ENCODE measurements at places on chromosomes 6 and 20.

GRCh38 chr6:119979862-119980261 lies 630.3 kb upstream of the MAN1A1 start:
- DNase-seq: no peak

- peak; percentile 37 for DNase-seq
Observed at GRCh38 chr6:125781314-125781868, 9.4 kb upstream of the NCOA7 start.

GRCh38 chr20:43938932-43939761 lies 24.5 kb downstream of the TOX2 start:
- DNase-seq: peak; percentile 99

DNA sequence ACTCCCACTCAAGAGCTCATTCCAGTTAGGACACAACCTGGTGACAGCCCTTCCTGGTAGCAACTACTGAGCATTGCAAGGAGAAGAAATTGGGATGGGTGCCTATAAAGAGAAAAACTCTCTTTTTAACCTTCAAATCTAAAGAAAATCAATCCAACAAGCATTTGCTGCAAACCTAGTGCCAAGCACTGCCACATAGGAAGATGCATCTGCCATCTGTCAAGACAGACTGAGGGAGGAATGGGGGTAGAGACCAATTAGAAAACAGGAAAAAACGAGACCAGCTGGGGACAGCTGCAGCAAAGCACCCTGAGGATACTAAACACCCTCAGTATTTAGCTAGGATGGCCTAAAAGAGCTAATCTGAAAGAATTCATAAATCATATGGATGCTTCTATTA lies 27.9 kb downstream of the HLA-DMB start:
- no peak for DNase-seq

GRCh38 chr6:73722318-73723060 lies 26.5 kb downstream of the CD109 start:
- DNase-seq: peak; percentile 78

DNA sequence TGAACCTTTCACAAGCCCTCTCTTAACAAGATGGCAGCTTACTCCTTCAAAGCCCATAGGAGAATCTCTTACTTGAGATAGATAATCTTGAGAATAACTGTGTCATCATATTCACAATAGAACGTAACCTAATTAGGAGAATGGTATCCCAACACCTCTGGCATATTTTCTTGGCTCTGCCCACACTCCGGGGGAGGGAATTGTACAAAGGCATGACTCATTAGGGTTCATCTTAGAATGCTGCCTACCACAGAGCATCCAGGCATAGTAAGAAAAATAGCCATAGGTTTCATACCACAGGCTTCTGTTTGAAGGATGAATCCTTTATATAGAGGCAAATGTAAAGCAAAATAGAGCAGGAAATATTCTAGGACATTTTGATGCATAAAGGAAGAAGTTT lies 1100.6 kb upstream of the CITED2 start:
- DNase-seq: no peak

DNA sequence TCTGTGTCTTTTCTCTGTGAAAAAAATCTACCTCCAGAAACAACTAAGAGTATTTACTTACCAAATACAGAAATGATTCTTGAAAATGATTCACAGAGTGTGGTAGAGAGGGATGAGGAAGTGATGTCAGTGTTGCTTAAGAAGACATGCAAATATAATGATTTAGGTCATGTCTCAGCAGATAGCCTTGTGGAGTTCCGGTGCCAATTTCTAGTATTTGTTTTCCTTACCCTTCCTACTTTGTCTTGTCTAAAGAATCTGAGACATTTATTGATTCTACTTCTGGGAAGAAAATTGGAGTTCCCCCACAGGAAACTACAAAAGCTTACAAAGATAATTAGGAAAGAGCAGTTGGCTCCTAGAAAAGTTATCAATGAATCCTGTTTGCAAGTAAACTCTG lies 68.8 kb downstream of the GJA1 start:
- DNase-seq: peak; percentile 67

DNA sequence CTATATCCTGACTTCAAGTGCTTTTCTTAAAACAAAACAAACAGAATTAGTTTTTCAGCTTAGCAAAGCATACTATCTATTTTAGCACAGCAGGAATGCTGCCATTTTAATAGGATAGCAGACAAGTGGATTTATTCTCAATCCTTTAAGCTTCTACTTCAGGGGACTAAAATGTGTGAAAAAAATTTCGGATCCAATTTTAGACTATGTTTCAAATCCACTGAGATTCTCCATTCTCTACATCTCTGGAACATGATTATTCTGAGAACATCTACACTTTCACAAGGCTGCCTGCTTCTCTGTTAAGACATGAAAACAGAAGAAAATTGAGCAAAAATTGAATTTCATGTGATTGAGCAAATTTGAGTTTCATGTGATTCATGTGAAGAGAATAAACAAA lies 1321.3 kb downstream of the HACE1 start:
- no peak for DNase-seq

GRCh38 chr20:48202334-48203113 lies 417.2 kb upstream of the SULF2 start:
- no peak for DNase-seq

- peak; percentile 78 for DNase-seq
Observed at GRCh38 chr6:145814501-145815308, at the start of gene FBXO30. FBXO30 (minus strand) TSS chr6:145814795; CDS start chr6:145806405, 8,390 bp downstream.

GRCh38 chr20:36063916-36064657 lies 90.5 kb upstream of the EPB41L1 start:
- DNase-seq: no peak

GRCh38 chr20:33394718-33395117 lies 6.6 kb downstream of the CDK5RAP1 start:
- no peak for DNase-seq

DNA sequence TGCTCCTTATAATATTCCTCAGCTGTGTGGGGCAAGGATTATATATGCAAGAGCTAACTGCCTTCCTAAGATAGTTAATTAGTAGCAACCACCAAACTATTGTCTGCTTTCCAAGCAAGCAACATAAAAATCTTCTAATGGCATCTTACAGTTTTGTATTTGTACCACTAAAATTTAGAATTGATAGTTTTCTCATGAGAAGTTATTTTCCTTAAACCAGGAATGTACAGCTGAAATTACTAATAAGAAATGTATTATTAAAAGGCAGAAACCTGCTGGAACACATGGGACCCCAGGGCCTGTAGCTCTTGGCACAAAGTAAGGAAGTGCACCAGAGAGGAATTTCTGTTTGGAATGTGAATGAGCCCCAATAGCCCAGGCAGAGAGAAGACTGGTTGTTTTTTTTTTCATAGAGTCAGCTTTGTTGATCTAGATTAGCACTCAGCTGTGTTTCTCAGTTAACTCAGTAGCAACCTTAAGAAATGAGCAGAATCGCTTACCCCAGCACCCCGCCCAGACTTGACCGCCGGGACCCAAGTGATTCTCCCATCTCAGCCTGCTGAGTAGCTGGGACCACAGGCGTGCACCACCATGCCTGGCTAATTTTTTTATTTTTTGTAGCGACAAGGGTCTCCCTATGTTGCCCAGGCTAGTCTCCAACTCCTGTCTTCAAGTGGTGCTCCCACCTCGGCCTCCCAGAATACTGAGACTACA lies 2.6 kb downstream of the MGME1 start:
- DNase-seq: peak; percentile 62

GRCh38 chr6:14791526-14791925 lies 454.3 kb upstream of the JARID2 start:
- DNase-seq: peak; percentile 75

DNA sequence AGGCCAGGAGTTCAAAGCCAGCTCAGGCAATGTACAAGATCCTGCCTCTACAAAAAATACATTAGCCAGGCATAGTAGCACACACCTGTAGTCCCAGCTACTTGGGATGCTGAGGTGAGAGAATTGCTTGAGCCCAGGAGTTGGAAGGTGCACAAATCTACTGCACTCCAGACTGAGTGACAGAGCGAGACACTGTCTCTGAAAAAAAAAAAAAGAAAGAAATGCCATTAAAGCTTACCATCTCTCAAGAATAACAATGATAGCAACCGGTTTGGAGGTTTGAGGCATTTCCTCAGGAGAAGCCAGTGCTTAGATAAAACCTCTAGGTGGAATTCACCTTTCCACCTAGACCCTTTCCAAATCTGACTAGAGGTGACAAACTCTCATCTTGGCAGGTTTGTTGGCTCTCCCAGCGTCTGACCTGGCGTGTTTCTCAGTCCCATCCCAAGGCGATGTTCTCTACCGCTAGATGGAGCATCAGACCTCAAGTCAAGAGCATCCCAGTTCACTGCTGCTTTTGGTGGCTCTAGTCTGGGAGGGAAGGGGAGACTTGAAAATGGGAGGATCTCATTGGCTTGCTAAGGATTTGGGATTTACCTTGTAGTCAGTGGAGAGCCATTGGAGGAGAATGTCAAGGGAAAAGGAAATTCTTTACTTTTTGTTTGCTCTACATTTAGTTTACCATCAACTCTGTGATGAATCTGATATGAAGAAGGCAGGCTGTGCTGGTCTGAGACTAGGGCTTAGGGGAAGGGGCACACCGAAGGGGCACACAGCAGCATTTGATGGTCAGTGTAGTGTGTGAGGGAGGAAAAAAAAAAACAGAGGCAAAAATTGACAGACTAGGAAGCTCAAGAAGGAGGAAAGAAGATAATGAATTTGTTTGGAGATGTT lies 67.9 kb downstream of the NCOA7 start:
- DNase-seq: peak; percentile 32

DNA sequence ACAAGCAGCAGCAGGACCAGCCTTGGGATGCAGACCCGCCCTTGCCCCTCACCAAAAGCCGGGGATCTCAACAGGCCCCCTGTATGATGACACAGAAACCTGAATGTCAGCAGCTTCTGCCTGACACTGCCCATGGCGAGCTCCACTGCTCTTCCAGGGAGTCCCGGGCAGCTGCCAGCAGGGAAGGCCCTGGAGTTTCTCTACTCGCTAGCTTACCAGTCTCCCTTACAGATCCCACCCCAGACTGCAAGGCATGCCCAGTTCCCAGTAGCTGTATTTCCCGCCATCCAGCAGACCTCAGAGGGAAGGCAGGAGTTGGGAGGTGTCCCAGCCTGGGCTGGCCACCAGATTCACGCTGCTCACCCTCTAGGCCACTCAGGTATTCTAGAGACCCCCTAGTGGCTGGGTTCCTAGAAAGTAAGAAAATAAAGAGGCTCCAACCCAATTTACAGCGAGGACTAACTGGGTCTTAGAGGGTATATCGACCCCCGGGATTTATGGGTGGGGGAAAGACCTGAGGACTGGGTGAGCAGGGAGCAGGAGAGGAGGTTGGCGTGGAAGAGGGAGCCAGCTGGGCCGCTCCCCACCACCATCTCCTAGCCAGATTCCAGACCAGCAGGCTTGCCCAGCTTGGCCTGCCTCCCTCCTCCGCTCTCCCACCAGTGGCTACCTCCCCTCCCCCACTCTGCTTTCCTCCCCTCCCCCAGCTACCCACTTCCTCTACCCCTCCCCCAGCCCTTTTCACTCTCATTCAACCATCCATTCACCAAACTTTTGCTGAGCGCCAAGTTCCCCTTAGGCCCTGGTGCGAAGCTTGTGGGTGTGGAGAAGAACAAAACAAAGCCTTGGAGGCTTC lies 9.7 kb upstream of the HMGA1 start:
- no peak for DNase-seq

- DNase-seq: no peak
Observed at GRCh38 chr6:170370416-170370815, 63.9 kb downstream of the FAM120B start.

DNA sequence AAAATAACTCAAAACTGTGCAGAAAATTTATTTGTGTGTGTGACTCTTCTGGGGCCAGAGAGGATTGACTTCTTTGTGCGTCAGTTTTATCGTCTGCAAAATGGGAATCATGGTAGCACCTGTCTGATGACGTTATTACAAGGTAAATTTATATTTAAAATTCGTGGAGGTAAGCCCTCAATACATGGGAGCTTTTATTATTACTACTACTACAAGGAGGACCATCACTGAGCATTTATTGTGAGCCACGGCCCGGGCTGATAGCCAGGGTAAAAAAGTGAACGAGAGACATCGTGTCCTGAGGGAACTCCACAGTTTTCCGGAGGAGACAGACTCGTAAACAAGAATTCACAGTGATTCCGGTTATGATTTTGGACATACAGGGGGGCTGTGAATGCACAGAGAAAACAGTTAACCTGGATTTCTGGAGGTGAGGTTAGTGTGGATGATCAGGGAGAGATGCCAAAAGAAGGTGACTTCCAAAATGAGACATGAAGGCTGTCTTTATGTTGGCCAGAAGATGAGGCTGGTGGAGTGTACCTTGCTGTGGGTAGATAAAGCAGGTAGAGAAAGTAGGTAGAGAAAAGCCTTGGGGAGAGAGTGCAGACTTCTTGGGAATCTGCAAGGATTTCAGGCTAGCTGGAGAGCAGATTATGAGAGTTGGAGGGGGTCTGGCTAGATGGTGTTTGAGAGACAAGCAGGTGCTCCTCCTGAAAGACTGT lies 10.6 kb upstream of the SERINC3 start:
- DNase-seq: no peak

DNA sequence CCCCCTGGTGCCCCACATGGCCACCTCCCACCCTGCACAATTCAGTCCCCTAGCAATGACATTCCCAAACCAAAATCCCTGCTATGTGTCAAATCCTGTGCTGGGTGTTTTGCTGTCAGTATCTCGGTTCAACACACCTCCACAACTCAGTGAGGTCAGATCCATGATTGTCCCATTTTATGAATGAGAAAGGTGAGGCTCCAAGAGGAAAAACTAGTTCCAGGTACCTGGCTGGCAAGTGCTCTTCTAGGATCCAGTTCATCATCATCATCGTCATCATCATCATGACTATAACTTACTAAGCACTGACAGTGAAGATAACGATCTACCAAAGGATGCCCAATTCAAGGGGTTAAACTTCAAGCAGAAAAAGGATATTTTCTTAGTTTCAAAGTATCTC lies 15.2 kb downstream of the ID1 start:
- DNase-seq: no peak

DNA sequence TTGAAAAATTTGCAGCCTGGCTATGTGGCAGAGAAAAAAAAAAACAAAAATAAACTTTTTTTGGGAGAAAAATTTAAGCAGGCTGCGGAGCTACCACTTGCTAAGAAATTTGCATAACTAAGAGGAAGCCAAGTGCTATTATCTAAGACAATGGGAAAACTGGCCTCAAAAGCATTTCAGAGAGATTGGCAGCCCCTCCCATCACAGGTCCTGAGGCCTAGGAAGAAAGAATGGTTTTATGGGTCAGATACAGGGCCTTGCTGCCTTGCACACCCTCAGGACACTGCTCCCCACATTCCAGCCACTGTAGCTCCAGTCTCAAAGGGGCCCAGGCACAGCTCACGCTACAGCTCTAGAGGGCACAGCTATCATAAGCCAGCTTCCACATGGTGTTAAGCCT lies 777.9 kb downstream of the TENT5A start:
- DNase-seq: no peak

Data from fibroblast of skin of left quadriceps (primary cell).